PC-3 (cell line): ENCODE measurements at places on chromosomes 5 and 9.

DNA sequence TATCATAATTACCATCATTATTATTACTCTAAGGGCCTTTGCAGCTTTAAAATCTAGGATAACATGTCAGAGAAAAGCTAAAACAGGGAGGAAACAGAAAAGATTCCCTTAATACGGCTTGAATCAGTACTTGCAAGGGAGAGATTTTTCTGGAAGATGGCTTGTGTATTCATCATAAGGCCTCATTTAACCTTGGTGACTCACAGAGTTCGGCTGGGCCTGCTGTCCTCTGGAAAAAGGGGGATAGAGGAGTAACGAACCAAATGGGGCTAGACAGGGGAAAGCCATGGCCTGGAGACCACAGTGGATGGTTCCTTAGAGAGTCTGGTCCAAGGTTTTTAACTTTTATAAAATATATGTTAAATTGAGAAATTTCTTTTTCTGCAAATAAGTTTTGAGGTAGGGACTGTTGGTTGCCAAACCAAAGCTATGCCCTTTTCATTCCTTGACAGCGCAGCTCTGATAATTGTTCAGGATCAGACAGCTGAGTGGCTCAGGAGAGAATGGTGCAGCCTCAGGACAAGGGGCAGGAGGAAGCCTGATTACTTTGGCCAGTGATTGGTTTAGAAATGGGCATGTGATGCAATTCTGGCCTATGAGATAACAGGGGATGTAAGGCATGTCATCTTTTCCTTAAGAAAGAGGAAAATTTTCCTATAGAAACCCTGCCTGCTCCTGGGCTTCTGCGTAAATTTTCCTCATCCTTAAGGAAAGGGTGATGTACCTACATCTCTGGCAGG, 25.6 kb upstream of the GSN start:
- DNase-seq, result no peak

DNA sequence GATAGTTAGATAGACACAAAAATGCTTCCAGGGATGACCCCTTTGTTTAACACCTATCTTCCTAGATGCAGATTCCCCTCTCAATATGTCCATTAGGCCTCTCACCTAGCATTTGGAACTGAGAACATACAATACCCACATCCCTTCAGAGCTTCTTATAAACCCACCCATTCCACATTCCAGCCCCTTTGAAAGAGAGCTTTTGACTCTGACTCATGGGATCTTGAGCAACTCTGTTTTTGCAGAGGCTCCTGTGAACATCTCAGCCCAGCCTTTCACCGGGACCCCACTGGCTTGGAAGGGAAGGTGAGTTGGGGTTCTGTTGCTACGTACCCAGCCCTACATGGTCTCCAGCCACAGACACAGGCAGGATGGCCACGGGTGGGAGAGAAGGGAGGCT, 195.5 kb downstream of the FRMD3 start:
- no peak for DNase-seq

DNA sequence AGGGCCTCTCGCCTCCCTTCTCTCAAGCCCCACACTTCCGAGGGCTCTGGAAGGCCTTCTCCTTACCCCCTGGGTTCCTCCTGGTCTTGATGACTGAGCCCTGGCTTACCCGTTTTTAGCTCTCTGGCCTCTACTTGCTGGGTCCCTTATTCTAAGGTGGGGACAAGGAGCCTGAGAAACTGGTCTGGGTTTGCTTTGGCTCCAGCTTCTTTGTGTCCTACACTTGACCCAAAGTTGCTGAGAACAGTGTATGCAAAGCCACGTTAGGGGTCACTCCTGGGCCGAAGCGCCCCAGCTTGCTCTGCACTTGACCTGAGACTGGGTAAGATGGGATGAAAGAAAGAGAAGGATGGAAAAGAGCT, 788 bp downstream of the ZNF346 start:
- peak; percentile 25 for DNase-seq

DNA sequence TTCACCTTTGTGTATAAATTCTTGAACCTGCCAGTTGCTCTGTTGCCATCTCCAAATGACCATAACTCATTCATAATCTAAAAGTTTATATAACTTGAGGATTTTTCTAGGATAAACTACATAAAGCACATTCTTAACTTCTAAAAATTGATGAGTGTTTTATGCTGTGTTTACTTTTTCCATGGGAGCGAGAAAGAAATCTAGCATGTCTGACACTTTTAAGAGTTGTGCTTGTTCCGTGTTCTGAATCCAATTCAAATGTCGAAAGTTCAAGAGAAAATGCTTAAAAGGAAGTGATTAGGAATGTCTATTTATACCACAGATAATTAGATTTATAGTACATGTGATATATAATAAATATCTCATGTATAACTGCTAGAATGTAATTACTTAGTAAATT, 154.4 kb downstream of the DEPDC1B start:
- no peak for DNase-seq

GRCh38 chr9:124122321-124122720, 110.8 kb downstream of the LHX2 start:
- no peak for DNase-seq

DNA sequence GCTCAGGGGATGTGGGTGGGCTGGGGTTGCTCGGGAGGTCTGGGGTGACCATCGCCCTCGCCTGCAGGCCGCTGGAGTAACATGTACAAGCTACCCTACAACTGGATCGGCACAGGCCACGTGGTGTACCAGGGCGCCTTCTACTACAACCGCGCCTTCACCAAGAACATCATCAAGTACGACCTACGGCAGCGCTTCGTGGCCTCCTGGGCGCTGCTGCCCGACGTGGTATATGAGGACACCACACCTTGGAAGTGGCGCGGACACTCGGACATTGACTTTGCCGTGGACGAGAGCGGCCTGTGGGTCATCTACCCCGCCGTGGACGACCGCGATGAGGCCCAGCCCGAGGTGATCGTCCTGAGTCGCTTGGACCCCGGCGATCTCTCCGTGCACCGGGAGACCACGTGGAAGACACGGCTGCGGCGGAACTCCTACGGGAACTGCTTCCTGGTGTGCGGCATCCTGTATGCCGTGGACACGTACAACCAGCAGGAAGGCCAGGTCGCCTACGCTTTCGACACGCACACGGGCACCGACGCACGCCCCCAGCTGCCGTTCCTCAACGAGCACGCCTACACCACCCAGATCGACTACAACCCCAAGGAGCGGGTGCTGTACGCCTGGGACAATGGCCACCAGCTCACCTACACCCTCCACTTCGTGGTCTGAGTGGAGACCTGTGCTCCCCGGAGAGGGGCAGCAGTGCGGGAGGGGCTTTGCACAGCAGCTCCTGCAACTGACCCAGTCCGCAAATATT, 33.0 kb downstream of the OLFML2A start:
- DNase-seq, result no peak

DNA sequence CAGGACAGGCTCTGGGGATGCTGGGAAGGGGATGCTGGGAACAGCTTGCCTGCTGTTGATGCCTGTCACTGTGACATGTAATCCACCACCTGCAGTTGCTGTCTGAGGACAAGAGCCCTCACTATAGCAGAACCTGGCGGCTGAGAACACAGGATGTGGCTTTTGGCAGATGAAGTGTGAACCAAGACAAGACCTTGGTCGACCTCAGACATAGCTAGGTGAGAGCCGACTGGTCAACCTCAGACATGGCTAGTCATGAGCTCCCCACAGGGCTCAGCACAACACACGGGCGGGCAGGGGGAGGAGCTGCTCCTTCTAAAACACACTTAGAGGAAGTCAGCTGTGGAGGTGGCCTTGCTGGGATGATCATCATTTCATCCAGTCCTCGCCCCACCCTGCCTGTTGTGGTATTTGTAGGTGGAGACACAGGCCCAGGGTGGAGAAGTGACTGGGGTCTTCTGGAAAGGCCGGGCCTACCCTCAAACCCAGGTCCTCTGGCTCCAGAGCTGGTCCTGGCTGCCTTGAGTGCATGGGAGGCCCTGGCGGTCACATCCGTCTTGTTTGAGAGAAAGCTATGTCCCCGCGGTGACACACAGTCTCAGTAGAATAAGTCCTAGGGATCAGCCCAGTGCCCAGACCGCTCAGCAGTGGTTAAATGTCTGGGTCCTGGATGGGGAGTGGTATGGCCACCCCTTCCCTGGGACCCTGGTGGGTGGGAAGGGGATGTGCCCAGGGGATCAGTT, 6.1 kb downstream of the SUSD3 start:
- no peak for DNase-seq

DNA sequence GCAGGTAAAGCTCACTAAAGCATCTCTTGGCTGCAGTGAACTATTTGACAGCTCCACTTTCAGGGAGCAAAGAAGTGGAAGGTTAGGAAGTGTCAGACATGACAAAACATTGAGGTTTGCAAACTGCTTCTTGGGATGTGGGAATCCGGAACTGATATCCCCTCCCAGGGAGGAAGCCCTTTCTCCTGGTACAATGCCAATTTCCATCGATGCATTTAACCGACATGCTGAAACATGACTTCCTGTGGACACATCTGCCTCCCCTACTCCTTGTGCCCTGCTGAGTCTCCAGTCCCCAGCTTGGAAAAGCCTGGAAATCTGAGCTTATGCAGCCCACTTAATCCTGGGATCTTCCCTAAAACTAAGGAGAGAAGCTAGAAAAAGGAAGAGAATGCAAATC, 323.1 kb upstream of the DAP start:
- DNase-seq, result no peak

DNA sequence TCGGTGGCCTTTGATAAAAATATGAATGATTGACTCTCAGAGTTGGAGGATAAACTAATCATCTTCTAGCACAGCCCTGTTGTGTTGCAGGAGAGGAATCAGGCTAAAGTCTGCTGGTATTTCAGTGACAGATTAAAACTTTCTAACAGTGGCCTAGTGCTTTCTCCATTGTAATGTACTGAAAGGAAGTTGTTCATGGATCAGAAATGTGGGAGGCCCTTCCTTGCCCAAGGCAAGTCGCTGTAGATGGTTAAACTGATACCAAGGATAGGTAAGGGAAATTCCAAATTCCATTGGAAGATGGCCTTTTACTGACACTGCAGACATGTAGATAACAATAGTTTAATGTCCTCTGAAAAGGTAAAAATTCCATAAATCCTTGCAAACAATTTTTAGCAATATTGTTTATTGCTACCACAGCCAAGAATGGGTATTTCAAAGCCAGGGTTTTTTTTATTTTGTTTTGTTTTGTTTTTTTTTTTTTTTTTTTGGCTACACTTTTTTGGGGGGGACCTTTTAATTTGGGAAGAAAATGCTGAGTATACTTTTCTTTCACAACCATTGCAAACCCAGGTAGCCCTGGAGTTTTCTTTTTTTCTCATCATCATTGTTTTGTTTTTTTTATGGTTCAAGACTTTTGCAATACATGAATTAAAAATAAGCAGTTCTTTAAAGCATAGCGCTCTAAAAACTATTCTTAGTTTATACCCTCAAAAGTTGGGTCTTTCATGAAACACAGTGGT, 35.5 kb downstream of the WDR36 start:
- peak; percentile 63 for DNase-seq

DNA sequence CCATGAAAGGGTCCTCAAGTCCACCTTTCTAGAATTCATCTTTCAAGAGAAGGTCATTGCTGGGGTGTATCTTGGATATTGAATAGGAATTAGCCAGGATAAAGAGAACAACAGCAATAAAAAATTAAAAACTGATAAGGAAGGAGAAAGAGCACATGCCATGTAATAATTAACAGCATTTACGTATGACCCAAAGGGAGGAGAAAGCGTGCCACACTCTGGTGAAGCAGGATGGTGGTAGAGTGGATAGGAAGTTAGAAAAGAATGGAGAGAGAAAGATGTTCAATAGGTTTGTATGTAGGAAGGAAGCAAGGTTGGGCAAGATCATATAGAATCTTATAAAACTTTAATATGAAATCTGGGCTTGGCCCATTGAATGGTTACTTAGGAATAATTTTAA, 751.5 kb downstream of the MAT2B start:
- no peak for DNase-seq

GRCh38 chr9:13143281-13143680, 136.2 kb downstream of the MPDZ start:
- no peak for DNase-seq

GRCh38 chr5:148965511-148966265, 97.2 kb downstream of the SH3TC2 start:
- DNase-seq, result peak; percentile 100

DNA sequence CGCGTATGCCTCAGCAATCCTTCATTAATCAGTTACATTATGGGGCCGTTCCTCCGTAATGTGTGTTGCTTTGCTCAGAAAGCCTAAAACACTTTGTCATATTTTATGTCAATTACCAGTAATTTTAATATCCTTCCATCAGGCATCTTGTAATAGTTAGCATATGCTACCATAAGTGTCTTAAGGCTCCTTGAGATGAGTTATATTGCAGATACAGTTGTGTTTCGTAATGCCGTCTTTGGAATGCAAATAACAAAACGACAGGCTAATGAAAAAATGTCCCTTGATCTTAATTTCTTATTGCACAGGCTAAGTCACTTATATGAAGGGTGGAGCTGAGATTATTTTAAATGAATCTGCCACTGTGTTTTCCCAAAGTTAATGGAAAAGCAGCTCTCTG, 50.5 kb downstream of the TBCA start:
- DNase-seq, result no peak

DNA sequence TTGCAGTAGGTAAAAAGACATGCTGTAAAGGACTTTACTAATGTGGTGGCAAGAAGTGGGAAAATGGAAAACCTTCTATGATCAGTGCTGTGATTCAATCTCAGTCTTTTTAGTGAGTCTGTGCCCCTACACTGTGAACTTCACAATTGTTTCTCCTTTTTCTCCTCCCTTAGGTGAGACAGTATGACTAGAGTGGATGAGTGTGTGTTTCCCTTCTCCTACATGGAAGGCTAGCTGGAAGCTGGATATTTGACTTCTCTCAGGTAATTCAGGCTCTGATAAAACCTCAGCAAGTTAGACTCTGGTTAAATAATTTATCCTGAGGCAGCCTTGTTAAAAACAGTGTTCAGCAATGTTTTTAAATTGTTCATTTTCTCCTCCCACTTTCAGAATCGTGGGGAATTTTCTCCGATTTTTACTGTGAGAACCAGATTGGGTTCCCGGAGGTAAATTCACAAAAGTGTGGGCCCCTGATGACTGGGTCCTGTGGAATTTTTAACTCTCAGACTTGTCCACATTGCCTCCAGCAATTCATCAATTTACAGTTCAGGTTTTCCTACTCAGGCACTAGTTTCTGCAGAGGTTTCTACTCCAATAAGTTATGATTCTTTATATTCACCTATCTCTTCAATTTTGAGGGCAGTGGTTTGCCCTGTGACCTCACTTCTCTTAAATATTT, 149.1 kb upstream of the PIK3R1 start:
- DNase-seq, result peak; percentile 14

GRCh38 chr9:135783540-135784245, 81.7 kb downstream of the KCNT1 start:
- peak; percentile 2 for DNase-seq

DNA sequence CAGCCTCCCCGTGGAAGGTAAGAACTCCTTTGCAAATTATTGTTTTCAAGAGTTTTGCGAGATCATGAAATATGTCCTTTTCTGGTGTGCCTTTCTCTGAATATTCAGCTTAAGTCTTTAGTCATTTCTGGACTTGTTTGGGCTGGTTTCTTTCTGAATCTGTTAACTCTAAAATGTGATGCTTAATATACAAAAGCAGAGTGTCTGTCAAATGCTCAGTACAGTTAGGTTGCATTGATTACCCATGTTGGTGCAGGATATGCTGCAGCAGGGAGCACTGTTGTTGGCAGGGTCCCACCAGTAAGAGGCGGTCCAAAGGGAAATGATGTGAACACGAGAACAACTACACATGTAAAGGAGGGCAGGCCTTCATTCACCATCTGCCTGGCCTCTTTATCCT, 47.7 kb downstream of the SPTAN1 start:
- DNase-seq, result no peak

- peak; percentile 52 for DNase-seq
These were observed 69.1 kb downstream of the PSAT1 start for GRCh38 chr9:78365748-78366697.
